Gastroesophageal sphincter (tissue), 4 donors: ENCODE measurements at places on chromosomes 16 and 17. TPM values are rescaled to one million over a fixed set of nuclear protein-coding genes. Genes with fewer than 3 reads are reported as not detected.

Gene DPH1
- 29.9 TPM for total RNA-seq

Gene CDH1
- 2.3 TPM for total RNA-seq

Gene CDK5RAP3
- total RNA-seq: 83.1 TPM

Gene ZNF23
- 11.0 TPM for total RNA-seq

Gene ACSM2A
- total RNA-seq: not detected

Gene SPATA22
- not detected for total RNA-seq

Gene CPNE7
- 0.67 TPM for total RNA-seq

Gene ITGA3
- 121 TPM for total RNA-seq

Gene PDP2
- total RNA-seq: 5.6 TPM

Gene GPR142
- total RNA-seq: not detected

Gene NOD2
- total RNA-seq: 0.82 TPM

Gene ARL17A
- total RNA-seq: 6.3 TPM

Gene SHBG
- total RNA-seq: 0.40 TPM

Gene QRICH2
- total RNA-seq: 2.2 TPM

Gene CD300E
- 3.9 TPM for total RNA-seq

Gene DCTPP1
- total RNA-seq: 10.9 TPM

Gene KIF19
- total RNA-seq: 2.1 TPM

Gene BRIP1
- total RNA-seq: 0.15 TPM

Gene GLTPD2
- not detected for total RNA-seq

Gene FAM20A
- total RNA-seq: 2.2 TPM

Gene FMNL1
- 12.0 TPM for total RNA-seq

Gene TMC7
- total RNA-seq: 0.47 TPM

Gene KRTAP4-5
- total RNA-seq: not detected
